ENCODE measurements at places on chromosomes 7 and 10.

GRCh38 chr10:117000580-117000979 is 4.4 kb downstream of the SHTN1 start:
- no peak for DNase-seq

GRCh38 chr7:1080252-1080920 is 7.5 kb upstream of the GPER1 start:
- DNase-seq = no peak

GRCh38 chr7:114133717-114134116 is 214.9 kb upstream of the PPP1R3A start:
- DNase-seq = no peak

- DNase-seq = peak; percentile 38
Measured at GRCh38 chr10:77111611-77112550, 525.7 kb downstream of the KCNMA1 start.

- DNase-seq = no peak
Measured at GRCh38 chr10:113025487-113025886, 75.4 kb downstream of the TCF7L2 start.

GRCh38 chr10:47337310-47337709 is 10.9 kb upstream of the RBP3 start:
- DNase-seq = no peak

- DNase-seq = no peak
Measured at GRCh38 chr10:60921633-60922032, 22.4 kb downstream of the RHOBTB1 start.

- DNase-seq = peak; percentile 91
Measured at GRCh38 chr7:54932818-54933543, 85.8 kb upstream of the EGFR start.

Data from NCI-H1092 treated with DMSO at 0.1 percent for 48 hours (cell line).